Cardiac muscle cell (in vitro differentiated cells and primary cell): ENCODE measurements at places on chromosomes 1 and 21. TPM values are rescaled to one million over a fixed set of nuclear protein-coding genes. Genes with fewer than 3 reads are reported as not detected.

DNA sequence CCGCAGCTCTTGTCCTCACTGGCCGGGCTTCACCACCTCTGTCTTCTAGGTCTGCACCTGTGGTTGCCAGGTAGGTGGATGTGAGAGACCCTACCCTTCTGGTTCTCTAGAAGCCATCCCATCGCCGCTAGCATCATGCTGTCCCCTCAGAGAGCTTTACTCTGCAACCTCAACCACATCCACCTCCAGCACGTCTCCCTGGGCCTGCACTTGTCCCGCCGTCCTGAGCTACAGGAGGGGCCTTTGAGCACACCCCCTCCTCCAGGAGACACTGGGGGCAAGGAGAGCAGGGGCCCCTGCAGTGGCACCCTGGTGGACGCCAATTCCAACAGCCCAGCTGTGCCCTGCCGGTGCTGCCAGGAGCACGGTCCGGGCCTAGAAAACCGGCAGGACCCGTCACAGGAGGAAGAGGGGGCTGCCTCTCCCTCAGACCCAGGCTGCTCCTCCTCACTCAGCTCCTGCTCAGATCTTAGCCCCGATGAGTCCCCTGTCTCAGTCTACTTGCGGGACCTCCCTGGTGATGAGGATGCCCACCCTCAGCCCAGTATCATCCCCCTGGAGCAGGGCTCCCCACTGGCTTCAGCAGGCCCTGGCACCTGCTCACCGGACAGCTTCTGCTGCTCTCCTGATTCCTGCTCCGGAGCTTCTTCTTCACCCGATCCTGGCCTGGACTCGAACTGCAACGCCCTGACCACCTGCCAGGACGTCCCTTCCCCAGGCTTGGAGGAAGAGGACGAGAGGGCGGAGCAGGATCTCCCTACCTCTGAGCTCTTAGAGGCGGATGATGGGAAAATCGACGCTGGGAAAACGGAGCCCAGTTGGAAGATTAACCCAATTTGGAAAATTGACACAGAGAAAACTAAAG lies 1.2 kb downstream of the RUSC1 start:
- H3K4me1 ChIP-seq = peaks cover 8% of the 10 kb centered on the region
- no peak overlapping the region for H3K27ac ChIP-seq
- no peaks in the 10 kb centered on the region for H3K27me3 ChIP-seq

Gene LMOD1
- 48.3 and 75.6 TPM in 2 replicates for total RNA-seq

- no peak overlapping the region for H3K27ac ChIP-seq
- H3K4me1 ChIP-seq = no peaks in the 10 kb centered on the region
- H3K36me3 ChIP-seq = no peaks in the 10 kb centered on the region
- DNase-seq = no peak
- H3K27me3 ChIP-seq = peaks cover 9% of the 10 kb centered on the region
- H3K4me3 ChIP-seq = no peak overlapping the region
These were observed 31.5 kb downstream of the PADI4 start for GRCh38 chr1:17339521-17339920.

Gene PODN
- total RNA-seq = 3.7 and 6.5 TPM in 2 replicates

GRCh38 chr1:3905266-3905952 lies 5.3 kb upstream of the C1orf174 start:
- no peak overlapping the region for H3K4me3 ChIP-seq
- H3K27ac ChIP-seq = no peak overlapping the region
- DNase-seq = no peak
- no peaks in the 10 kb centered on the region for H3K36me3 ChIP-seq

GRCh38 chr1:939511-940106 lies 15.9 kb downstream of the SAMD11 start:
- H3K4me1 ChIP-seq = peaks cover 28% of the 10 kb centered on the region
- H3K36me3 ChIP-seq = no peaks in the 10 kb centered on the region
- H3K27me3 ChIP-seq = peaks cover 25% of the 10 kb centered on the region
- no peak for DNase-seq
- no peak overlapping the region for H3K27ac ChIP-seq

Gene RIIAD1
- not detected in 2 replicates for total RNA-seq

Gene FOXJ3
- total RNA-seq = 28.5 and 54.1 TPM in 2 replicates

DNA sequence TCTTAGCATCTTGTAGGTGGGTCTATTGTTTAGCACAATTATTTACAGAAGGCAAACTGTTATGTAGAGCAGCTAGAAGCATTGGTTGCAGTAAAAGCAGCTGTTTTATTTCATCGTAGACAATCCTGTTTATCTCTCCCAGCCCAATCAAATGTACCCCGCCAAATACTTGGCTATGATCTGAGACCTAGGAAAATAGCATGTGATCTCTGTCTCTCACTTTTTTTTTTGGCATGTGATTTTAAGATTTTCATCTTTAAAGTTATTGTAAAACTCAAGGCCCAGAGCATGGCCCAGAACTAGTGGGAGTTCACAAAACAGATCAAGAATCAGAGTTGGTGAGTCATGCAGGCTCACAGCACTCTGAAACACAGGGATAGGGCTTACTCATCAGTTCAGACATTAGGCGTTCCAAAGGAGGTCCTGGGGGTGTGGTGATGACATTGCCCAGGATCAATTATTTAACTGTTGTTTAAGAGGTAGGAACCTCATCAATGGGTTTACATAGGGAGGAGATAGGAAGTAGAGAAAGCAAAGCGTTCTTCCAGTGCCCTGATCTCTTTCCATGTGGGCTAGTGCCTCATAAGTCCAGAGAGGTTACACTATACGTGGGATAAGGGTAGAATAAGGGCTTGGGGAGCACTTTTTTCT lies 40.2 kb downstream of the TBX19 start:
- no peaks in the 10 kb centered on the region for H3K27me3 ChIP-seq
- H3K4me1 ChIP-seq = no peaks in the 10 kb centered on the region
- H3K36me3 ChIP-seq = no peaks in the 10 kb centered on the region
- DNase-seq = no peak
- H3K27ac ChIP-seq = no peak overlapping the region

Gene KCNA2
- 0.03 and 0.28 TPM in 2 replicates for total RNA-seq

GRCh38 chr1:19352839-19353238 lies 40.7 kb downstream of the SLC66A1 start:
- no peak overlapping the region for H3K4me3 ChIP-seq
- H3K27ac ChIP-seq = no peak overlapping the region
- no peaks in the 10 kb centered on the region for H3K27me3 ChIP-seq
- no peaks in the 10 kb centered on the region for H3K4me1 ChIP-seq

- peaks cover 71% of the 10 kb centered on the region for H3K4me1 ChIP-seq
- no peaks in the 10 kb centered on the region for H3K27me3 ChIP-seq
- no peak for DNase-seq
- H3K36me3 ChIP-seq = no peaks in the 10 kb centered on the region
These were observed 1.3 kb downstream of the MEF2D start for GRCh38 chr1:156499194-156499841.

DNA sequence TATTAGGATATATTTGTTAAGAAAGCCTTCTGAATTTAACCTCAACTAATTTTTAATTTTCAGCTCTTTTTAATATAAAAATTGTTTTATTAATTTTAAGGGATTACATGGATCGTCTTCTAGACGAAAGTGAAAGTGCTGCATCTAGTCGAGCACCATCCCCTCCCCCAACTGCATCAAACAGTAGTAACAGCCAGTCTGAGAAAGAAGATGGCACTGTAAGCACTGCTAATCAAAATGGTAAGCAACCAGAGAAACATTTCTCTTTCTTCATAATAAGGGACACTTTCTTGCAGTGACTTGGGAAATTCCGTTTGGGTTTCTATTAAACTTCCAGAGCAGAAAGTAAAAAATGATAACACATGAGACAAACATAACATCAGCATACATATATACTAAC lies 56.9 kb downstream of the MIER1 start:
- H3K27me3 ChIP-seq = no peaks in the 10 kb centered on the region
- H3K4me3 ChIP-seq = no peak overlapping the region
- peaks cover 72% of the 10 kb centered on the region for H3K36me3 ChIP-seq
- H3K4me1 ChIP-seq = no peaks in the 10 kb centered on the region

GRCh38 chr1:20168564-20169491 lies 17.1 kb upstream of the UBXN10 start:
- H3K4me3 ChIP-seq = no peak overlapping the region
- no peak for DNase-seq
- H3K27me3 ChIP-seq = no peaks in the 10 kb centered on the region
- no peaks in the 10 kb centered on the region for H3K36me3 ChIP-seq
- H3K27ac ChIP-seq = no peak overlapping the region

DNA sequence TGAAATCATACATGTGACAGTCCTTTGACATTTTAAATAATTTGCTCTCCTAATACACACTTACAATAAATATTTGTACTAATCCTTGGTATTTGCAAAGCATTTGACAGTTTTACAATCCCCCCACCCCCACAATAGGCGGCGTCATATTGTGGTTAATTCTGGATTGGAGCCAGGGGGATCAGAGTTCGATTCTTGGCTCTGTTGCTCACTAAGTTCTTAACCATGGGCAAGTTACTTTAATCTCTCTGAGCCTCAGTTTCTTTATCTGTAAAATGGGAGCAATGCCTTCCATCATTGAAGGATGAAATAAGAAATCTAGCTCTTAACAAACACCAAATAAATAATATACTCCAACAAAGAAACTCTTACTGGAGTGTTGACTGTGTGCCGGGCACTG lies 23.8 kb downstream of the CACNA1S start:
- DNase-seq = no peak
- no peaks in the 10 kb centered on the region for H3K36me3 ChIP-seq
- H3K4me1 ChIP-seq = peaks cover 4% of the 10 kb centered on the region
- no peak overlapping the region for H3K4me3 ChIP-seq
- no peak overlapping the region for H3K27ac ChIP-seq
- H3K27me3 ChIP-seq = no peaks in the 10 kb centered on the region

Gene DIP2A
- total RNA-seq = 18.5 and 42.2 TPM in 2 replicates

DNA sequence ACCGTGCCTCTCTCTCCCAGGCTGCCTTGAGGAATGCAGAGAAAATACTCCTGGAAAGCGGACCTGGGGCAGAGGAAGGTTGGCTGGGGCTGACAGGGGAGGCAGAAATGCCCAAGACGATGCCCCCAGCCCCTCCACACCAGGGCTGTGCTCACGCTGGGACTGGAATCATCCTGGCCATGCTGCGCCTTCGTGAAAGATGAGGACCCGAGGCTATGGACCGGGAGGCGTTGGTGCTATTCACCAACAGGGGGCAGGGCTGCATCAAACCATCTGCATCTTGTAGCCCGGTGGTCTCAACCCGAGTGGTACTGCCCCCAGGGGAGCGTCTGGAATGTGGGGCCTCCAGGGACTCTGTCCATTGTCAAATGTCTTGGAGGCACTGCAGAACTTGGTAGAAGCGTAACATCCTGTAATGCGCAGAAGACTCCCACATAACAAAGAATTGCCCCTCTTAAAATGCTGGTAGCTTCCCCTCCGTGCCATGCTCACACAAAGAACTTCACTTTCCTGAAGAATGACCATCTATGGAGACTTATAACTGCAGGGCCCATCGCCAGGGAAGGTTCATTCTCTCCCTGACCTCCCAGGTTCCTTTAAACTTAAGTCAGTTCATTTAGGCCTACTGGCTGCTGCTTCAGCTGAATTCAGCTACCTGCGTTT lies 251.2 kb downstream of the RRAGC start:
- H3K4me1 ChIP-seq = no peaks in the 10 kb centered on the region
- no peaks in the 10 kb centered on the region for H3K36me3 ChIP-seq
- H3K4me3 ChIP-seq = no peak overlapping the region

GRCh38 chr1:211610779-211611556 lies 32.0 kb upstream of the SLC30A1 start:
- DNase-seq = peak; percentile 74
- no peak overlapping the region for H3K4me3 ChIP-seq
- no peaks in the 10 kb centered on the region for H3K27me3 ChIP-seq
- H3K27ac ChIP-seq = no peak overlapping the region
- H3K4me1 ChIP-seq = peaks cover 13% of the 10 kb centered on the region
